Activated gamma-delta T cell treated with anti-CD3 and anti-CD28 coated beads, Interleukin-2, amount 50 U/mL, for 16 hours (primary cell): ENCODE measurements at places on chromosomes 12 and 14.

DNA sequence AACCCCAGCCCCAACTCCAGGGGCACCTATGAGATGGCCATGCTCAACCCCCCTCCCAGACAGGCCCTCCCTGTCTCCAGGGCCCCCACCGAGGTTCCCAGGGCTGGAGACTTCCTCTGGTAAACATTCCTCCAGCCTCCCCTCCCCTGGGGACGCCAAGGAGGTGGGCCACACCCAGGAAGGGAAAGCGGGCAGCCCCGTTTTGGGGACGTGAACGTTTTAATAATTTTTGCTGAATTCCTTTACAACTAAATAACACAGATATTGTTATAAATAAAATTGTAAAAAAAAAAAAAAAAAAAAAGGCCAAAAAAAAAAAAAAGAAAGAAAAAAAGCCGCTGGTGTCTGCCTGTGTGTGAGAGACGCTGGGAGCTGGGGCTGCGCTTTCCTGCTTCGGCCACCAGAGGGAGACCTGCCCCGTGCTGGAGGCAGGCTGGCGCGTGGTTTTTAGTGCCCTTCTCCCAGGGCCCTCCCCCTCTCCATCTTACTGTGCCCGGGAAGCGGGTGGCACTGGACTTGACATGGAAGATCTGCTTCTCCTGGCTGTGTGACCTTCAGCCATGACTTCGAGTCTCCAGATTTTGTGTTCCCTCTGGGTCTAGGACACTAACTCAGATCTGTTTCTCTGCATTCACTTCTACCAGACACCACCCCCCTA lies 3.4 kb upstream of the NXPH4 start:
- peak; percentile 75 for DNase-seq

- no peak for DNase-seq
Measured at GRCh38 chr12:101951002-101951670, 73.8 kb downstream of the DRAM1 start.

DNA sequence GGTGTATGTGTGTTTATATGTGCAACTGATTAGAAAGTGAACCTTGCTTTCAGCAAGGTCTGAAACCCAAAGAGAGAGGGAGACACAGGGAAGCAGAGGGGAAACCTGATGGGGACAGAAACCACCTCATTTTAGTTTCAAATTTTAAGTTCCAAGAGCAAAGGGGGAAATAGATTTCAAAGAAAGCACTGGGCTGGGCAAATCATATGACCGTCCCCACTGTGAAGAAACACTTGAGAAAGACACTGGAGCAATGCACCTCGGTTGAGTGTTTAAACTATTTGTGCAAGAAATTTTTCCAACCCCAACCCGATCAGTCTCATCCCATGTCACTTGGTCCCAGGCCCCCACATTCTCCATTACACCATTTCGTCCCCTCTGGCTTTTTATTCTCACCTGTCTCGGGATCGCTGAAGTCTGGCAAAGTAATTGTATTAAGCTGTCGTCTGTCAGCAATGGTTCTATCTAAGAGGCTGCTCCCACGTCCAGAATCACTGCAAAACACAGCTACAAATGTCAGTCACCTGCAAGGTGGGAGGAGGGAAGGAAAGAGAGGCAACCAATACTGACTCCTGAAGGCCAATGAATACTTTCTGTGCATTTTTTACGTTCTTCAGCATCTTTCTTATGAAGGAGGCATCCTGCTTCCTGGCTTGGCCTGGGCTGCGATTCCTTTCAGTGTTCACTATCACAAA lies 205.7 kb downstream of the TTC7B start:
- no peak for DNase-seq

DNA sequence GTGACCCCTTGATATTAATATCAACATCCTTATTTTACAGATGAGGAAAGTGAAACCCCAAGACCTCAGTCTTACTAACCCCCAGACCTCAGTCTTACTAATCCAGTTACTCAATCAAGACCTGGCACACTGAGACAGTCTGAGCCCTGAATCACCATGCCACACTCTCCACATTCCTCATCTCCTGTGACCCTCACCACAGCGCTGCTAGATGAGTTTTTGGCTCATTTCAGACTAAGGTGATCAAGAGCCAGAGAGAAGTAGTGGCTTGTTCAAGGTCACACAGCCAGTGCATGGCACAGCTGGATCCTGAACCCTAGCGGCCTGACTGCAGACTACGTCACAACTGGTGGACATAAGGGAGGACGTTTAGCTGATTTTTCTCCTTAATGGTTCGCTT lies 579.2 kb downstream of the BCL11B start:
- no peak for DNase-seq

DNA sequence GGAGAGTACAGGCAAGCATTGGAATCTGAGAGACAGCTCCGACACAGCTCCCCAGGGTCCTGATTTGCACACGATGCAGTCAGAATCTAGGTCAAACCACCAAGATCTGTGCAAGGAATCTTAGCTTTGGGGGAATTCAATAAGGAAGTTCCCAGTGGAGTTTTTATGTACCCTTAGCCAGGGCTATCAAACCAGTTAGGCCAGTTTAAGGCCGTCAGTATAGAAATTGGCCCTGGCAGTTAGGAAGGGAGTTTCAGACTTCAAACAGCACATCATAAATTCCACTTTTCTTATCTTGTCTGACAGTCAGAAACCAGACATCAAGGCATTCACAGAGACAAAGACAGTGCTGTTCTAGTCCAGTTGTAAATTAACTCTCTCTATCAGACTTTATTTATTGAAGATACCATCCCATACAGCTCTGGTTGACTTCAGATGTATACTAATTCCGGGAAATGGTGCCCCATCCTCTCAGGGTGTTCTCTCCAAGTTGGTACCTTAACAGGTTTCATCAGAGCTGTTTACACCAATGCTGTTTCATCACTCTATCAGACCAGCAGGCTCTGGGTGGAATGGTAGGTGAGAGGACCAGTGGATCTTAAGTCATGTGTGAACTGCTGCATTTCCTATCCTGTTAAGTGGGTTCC lies 157.5 kb upstream of the ATF7IP start:
- no peak for DNase-seq

GRCh38 chr14:88140874-88141273 lies 135.9 kb downstream of the GPR65 start:
- DNase-seq, result no peak

DNA sequence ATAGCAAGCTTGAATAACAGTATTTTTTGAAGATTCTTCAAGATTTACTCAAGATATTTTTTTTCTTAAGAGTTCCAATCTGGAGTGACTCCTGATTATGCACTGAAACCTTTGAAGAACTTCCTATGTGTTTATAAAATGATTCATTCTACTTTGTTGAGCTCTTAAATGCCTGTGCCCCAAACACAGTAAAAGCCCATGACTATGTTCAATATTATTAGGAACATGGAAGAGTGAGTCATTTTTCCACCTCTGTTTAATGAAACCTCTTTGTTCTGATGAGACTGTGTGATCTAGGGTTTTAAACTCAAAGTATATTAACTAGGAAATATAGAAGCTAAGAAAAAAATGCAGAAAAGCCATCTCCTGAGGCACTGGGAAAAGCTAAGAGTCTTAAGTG lies 415.0 kb upstream of the FBXO33 start:
- no peak for DNase-seq

- DNase-seq, result no peak
Measured at GRCh38 chr12:93032758-93033157, 103.7 kb upstream of the EEA1 start.

DNA sequence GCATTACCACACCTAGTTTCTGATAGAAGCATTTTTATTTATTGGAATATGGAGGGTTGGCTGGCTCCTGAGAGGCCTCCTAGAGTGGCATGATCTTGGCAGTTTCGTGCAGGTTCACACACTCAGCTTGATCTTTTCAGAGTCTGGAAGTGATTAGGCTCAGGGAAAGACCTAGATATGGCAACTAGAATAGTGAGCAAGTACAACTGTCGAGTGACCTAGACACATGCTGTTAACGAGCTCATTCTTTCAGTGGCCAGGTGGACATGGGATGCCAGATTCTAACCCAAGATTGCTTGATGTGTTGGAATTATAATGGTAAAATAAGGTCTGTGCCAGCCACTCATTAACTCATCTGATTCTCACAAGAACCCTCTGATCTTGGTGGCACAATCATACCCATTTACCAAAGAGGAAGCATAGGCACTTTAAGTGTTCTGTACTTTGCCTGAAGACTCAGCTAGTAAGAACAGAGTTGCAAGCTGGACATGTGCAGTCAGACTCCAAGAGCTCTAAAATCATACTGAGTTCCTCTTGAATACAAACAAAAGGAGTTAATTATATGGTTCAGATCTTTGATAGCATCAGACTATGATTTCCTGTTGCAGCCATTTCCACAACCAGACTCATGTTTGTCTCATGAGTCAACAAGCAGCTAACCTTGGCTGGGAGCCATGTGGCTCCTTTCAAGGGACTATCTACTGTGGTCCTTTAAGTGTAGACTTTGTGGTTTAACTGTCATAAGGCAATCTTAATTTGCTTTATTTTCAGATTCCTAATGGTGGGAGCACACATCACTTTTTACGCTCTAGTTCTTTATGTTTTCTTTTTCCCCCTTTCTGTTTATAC lies 144.2 kb downstream of the PLEKHA5 start:
- DNase-seq, result peak; percentile 56

GRCh38 chr14:57816568-57817284 lies 49.2 kb downstream of the SLC35F4 start:
- no peak for DNase-seq

- DNase-seq, result no peak
Measured at GRCh38 chr12:25566202-25566949, 13.3 kb upstream of the LMNTD1 start.

DNA sequence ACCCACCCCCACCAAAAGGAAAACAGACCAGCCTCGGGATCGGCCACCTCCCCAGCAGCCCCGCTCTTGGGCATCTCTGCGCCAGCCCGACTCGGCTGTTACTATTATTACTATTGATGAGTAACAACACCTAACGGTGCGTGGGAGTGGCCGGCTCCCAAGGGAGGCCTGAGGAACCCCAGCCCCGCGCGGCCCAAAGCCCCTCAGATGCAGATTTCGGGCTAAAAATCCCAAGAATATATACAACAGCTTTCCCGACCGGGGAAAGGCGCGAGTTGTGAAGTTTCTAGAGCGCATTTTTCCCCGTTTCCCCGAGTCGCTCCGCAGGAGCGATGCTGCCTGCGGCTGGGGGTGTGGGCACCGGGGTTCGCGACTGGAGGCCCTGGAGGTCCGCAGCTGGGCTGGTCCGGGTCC lies 565 bp downstream of the NT5DC3 start:
- no peak for DNase-seq

DNA sequence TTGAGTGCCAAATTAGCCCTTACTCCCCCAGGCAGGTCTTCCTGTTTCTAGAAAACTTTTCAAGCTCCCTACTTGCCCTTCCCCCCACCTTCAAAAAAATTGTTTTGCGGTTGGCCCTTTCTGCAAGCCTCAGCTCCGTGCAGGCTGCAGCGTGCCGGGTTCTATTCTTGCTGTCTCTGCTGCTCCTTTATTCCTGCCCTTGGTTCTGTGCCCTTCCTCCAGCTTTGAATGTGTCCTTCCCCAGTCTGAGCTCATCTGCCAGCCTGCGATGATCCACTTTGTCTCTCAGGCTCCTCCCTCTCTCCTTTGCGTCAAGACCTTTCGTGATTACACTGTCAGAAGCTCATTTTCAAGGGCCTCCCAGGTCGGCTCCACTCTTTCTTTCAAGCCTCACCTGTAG lies 98.6 kb downstream of the IRF2BPL start:
- no peak for DNase-seq

DNA sequence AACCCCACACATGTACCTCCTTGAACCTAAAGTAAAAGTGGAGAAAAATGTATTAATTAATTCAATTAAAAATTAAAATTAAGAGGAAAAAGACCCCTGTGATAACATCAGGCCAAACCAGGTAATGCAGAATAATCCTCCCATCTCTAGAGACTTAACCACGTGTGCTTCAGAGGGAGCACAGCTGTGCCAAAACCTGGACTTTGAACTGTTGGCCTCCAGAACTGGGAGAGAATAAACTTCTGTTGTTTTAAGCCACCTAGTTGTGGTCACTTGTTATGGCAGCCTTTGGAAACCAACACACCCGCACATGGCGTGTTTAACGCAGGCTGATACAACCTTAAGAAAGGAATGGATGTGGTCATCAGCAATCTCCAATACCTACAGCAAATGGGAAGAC lies 23.8 kb downstream of the OAS2 start:
- DNase-seq, result no peak

DNA sequence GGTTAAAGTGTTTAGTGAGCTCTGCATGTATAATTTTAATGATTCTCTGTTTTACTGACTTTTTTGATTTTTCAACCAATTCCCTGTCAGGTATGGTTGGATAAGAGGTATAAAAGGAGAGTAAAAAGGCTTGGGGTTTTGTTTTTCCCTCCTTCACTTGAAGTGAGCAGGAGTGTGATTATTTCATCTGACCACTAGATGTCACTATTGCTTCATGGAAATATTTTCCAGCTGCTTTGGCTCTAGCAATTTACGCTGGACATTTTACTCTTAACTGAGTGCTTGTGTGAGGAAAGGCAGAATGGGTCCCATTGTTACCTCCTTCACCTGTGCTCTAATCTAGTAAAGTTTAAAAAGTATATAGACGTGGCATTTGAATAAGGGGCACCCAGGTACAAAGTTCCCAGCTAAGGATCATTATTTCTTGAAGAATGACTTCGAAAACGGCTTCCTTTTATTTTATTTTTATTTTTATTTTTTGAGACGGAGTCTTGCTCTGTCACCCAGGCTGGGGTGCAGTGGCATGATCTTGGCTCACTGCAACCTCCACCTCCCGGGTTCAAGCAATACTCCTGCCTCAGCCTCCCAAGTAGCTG lies 66.5 kb downstream of the TBC1D30 start:
- DNase-seq, result peak; percentile 3

GRCh38 chr12:23884909-23885308 lies 64.6 kb downstream of the SOX5 start:
- no peak for DNase-seq

- no peak for DNase-seq
Measured at GRCh38 chr14:21874946-21875345, 201.3 kb upstream of the OR4E1 start.

DNA sequence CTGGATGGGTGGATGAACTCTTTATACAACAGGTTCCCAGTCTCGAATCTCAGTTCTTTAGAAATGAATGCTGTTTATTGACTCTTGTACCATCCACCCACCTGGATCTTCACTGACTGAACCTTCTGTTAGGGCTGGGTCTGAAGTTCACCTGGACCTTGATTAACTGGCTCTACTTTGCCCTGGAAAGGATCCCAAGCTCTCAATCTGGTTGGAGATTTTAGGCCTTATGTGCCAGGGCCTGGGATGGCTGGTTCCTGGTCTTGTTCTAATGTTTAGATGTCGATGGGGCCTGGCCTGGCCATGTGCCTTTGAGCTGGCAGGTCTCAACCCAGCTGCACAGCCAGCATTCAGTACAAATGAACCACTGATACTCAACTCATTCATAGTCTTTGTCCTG lies 76.5 kb upstream of the MED13L start:
- no peak for DNase-seq

- no peak for DNase-seq
Measured at GRCh38 chr14:67425608-67426007, 13.6 kb upstream of the PLEK2 start.

- DNase-seq, result no peak
Measured at GRCh38 chr12:41624571-41624970, 436.5 kb downstream of the PDZRN4 start.
